ENCODE measurements at places on chromosomes 3 and 15.

- DNase-seq = no peak
These were observed 22.7 kb upstream of the DOCK3 start for GRCh38 chr3:50651920-50652529.

GRCh38 chr15:77869021-77869895, 208.3 kb downstream of the TBC1D2B start:
- DNase-seq = no peak

DNA sequence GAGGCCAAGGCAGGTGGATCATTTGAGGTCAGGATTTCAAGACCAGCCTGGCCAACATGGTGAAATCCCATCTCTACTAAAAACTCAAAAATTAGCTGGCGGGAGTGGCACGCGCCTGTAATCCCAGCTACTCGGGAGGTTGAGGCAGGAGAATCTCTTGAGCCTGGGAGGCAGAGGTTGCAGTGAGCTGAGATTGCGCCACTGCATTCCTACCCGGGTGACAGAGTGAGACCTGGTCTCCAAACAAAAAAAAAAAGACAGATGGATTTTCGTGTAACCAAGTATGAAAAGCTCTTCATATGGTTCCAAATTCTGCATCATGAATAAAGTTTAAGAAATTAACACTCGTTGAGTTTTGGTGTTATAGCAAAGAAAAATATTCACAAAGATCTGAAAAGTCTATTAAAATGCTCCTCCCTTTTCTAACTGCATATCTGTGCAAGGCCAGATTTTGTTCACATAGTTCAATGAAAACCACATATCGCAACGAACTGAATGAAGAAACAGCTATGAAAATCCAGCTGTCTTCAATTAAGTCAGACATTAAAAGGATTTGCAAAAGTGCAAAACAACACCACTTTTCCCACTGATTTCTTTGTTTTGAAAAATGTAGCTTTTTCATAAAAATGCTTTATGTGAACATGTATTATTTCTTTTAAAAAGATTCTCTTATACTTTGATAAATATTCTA, 23.8 kb upstream of the FBLN2 start:
- DNase-seq = no peak

DNA sequence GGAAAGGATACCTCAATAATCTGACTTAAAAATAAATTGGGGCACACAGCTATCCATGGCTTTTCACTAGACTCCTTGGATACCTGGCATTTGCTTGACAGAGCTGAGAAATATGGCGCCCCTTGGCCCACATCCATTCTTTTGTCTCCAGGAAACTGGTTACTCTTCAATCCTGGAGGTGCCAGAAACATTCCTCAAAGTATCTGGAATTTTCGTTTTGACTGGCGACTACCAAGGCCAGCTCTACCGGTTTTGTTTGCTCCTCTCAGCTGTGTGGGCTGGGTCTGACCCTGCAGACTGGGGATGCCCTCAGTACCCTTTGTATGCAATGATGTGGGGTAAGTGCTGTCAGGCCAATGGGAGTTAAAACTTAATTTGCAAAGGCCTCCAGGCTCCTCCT, 27.0 kb downstream of the KATNBL1 start:
- DNase-seq = no peak

DNA sequence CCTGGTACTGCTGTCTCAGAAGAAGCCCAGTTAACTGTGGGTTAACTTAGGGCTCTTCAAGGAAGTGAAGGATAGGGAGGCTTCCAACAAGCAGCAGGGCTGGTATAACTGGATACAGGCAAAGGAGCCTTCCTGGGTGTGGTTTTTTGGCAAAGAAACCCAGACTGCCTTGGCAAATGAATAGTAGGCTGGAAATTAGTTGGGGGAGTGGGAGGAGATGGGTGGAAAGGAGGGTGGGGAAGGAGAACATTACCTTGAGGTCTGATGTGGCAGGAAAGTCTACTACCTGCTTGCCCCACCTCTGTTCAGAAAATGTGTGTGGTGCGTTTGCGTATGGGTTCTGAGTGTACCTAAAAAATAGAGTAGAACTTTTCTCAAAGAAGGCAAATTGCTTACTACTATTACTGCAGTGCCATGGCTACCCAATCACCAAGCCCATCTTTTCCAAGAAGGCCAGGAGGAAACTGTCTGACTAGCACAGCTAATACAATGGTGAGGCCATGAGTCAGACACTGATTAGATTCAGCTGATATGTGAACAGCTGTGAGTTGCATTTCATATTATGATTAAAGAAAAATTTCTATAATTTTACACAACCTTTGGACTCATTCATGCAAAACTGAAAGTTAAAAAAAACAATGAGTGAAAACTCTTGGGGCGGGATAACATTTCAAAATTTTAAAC, 55.2 kb downstream of the SPTSSB start:
- DNase-seq = no peak

DNA sequence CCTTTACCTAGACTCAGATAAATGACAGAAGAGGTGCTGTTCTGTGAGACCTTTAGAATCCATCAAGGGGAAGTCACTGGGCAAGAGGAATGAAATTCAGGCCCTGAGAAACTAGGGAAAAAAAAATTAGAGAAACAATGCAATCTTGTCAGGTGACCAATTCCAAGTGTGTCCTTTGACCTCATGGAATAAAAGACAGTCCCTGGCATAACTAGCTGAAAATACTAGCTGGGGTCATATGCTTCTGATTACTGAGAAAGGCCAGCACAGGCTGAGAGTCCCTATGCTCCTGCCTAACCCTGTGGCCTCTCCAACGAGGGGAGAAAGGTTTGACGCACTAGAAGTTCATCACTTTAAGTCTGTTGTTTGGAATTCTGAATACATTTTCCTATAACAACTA, 167.3 kb downstream of the XXYLT1 start:
- DNase-seq = no peak

All from NCI-H345 (cell line).